ENCODE measurements at places on chromosomes 4 and X.

DNA sequence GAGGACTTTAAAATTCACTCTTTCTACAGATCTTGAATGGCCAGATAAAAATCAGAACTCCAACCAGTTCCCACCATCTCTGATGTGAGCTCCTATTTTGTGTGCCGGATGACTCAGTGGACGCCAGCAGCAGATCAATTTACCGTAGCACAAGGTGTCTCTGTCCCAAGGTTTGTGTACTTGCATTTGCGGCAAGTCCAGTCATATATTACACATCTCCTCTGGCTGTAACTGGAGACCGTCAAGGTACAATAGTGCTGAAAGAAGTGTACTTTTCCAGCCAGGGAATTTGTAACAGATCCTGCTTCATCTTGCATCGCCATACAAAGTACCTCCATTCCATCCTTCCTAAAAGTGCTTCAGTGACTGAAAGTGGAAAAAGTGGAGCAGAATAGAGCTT is 108.2 kb upstream of the SORBS2 start:
- no peak for DNase-seq

GRCh38 chr4:7938609-7939376 is 868 bp downstream of the AFAP1 start:
- DNase-seq = peak; percentile 63

DNA sequence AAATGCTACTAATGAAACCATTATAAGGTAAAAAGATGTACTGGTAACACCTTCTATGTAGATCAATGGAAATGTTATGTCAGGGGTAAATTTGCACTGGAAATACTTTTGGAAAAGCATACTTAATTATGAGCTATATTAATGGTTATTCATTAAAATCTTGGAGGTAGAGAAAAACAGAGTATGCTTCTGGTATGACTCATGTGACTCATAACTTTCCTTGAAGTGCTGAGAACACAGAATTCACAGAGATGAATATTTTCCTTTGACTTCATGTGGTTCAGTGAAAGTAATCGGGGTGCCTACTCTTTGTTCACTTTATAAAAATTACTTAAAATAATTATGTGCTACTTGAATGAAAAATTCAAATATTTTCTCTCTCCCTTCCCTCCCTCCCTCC is 254.2 kb downstream of the KCTD8 start:
- DNase-seq = no peak

GRCh38 chr4:74433043-74433442 is 11.9 kb upstream of the AREG start:
- DNase-seq = no peak

DNA sequence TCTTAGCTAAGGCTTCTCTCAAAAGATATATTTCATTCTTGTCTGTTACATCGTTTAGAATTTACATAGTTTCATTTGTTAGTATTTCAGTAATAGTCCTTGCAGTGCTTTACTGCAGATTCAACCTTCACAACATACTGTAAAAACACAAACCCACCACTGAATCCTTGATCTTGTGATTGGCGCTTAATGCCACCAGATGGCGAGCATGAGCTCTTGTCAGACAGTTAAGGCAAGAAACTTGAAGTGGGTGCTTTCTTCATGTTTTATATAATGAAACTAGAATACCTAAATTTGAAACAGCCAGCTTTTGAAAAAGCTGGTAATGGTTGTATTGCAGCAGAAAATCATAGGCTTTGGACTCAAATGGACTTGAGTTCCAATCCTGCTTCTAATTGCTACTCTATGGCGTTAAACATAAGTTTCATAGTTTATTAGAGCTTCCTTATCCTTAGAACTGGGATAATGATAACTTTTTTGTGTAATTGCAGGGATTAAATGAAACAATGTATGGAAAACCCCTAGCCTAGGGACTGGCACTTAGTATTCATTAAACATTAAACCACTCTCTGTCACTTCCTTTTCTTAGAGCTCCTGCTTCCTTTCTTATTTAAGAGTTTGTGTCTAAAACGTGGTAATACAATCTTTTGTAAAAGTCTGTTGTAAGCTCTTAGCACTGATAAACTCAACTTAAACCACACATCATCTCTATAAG is 95.1 kb downstream of the USP9X start:
- peak; percentile 61 for DNase-seq

DNA sequence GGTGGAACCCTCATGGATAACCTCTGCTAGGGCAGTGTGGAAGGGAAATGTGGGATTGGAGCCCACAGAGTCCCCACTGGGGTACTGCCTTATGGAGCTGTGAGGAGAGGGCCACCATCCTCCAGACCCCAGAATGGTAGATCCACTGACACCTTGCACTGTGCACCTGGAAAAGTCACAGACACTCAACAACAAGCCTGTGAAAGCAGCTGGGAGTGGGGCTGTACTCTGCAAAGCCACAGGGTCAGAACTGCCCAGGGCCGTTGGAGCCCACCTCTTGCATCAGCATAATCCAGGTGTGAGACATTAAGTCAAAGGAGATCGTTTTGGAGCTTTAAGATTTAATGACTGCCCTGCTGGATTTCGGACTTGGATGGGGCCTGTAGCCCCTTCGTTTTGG is 11.6 kb downstream of the ARMCX5 start:
- DNase-seq = no peak

DNA sequence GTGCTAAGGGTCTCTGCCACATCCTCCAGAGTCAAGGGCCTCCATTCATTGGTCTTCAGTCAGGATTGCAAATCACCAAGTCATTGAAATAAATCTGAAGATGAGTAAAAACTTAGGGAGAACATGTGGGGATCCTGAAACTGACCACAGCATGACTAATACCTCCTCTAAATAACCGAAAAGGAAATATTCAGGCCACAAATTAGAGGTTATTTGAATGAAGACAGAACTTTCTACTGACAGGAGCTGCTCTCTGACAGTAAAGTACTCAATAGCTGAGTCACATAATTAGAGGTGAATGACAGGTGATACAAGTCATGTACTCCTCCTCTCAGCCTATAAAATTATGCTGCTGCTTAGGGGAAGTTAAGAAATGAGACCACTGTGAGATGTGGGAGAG is 240.2 kb upstream of the F9 start:
- no peak for DNase-seq

DNA sequence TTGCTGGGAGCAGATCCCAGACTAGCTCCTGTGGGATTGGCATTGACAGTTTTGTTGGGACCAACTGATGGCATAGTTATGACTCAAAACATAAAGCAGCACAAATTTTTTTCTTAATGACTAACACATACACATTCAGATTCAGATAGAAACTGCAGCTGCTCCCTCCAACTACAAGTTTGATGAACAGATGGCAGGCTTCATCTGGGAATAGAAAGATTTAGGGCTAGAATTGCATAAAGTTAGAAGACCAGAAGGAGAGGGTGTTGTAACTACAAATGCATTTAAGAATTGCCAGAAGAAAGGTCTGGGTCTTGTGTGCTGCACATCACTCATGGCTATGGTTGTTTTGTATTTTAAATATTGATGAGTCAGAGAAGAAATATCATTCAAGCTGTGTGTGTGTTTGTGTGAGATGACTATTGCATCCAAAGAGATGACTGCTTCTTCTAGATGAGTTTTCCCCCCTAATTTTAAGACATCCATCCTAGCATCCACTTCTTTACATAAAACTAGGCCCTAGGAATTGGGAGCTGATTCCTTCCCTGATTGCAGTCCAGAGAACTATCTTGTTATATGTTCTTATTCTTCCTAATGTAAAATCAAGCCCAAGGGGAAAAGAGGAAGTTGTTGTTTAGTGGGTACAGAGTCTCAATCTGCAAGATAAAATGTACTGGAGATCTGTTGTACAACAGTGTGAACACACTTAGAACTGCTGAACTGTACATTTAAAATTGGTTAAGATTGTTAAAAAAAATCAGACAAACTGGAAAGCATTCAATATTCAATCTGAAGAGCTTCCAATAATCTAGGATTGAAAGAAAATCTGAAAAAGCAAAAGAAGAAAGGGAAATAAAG is 175.1 kb downstream of the PARM1 start:
- no peak for DNase-seq

- DNase-seq = no peak
These were observed 3.5 kb upstream of the TMSB4X start for GRCh38 chrX:12971282-12972003.

DNA sequence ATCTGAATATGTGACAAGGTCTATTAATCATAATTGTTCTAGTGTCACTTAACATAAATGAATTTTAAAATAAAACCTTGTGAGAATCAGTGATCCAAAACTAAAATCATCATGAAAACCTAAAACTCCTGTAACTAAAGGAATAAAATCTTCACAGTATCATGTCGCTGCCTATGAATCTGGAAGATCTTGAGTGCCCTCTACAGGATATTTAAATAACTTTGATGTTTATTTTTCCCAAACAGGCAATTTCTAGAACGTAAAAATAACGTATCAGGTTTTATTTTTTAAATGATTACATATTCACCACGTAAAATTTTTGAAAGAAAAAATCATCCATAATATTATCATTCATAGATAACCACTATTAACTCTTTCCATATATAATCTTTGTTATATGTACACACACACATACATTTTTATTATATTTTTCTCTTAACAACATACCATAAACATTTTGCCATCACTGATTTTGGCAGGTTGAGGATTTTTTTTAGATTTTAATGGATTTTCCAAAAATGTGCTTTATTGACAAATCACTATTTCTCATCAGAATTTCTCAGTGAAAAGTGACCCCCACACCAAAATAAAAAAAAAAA is 79.6 kb downstream of the COMMD8 start:
- no peak for DNase-seq
